Central memory CD8-positive, alpha-beta T cell (primary cell): ENCODE measurements at places on chromosomes 16 and 17.

- DNase-seq, result no peak
Measured at GRCh38 chr16:12677502-12677901, 126.2 kb downstream of the CPPED1 start.

DNA sequence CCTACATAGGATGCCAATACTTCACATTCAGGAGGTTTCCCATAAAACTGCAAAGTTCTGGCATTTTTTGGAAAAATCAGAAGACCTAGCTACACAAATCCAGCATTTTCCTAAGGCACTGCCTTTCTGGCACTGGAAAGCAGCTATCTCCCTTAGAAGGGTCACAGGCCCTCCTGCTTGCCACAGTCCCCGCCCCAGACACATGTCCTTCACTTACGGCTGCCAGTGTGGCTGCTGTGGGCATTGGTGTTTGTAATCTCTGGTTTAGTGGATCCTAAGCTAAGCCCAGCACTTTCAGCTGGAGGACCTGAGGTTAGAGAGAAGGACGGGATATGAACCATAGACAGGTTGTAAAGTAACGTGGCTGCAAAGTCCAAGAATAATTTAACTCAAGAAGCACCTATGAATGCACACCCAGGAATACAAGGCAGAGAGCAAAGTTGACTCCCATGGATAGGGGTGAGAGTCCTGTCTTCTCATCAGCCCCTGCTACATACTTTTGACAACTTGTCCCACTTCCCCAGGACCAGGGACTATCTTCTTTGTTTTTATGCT, 100.0 kb downstream of the XYLT1 start:
- DNase-seq, result no peak

DNA sequence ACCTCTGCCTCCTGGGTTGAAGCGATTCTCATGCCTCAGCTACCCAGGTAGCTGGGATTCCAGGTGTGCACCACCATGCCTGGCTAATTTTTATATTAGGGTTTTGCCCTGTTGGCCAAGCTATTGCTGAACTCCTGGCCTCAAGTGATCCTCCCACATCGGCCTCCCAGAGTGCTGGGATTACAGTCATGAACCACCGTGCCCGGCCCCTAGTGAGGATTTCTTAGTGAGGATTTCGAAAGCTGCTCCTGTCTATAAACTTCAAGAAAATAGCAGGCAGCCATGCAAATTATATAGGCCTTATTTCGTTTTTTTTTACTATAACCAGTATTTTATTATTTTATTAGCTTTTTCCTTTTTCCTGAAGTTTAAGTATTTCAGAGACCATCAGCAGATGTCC, 41.6 kb downstream of the EPN2 start:
- DNase-seq, result no peak

GRCh38 chr16:14109782-14110727, 38.9 kb downstream of the MRTFB start:
- no peak for DNase-seq

DNA sequence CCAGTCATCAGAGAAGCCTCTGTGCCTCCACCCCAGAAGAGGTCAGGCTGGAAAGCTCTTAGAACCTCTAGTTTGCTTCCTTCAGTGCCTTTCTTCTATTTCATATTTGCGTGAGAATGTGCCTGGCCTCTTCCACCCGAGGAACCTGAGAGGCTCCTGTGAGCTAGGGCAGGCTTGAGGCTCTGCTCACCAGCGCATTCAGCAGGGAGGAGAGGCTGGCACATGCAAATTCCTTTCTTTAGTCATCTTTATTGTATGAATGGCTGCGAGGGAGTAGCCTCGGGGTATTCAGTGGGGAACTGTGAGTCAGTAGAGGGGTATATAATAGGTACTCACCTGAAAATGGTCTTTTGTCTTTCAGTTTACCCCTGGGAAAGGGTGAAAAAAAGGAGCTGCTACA, 268.3 kb downstream of the ABCC12 start:
- no peak for DNase-seq

GRCh38 chr17:32609884-32610650, 123.3 kb downstream of the CDK5R1 start:
- DNase-seq, result no peak

DNA sequence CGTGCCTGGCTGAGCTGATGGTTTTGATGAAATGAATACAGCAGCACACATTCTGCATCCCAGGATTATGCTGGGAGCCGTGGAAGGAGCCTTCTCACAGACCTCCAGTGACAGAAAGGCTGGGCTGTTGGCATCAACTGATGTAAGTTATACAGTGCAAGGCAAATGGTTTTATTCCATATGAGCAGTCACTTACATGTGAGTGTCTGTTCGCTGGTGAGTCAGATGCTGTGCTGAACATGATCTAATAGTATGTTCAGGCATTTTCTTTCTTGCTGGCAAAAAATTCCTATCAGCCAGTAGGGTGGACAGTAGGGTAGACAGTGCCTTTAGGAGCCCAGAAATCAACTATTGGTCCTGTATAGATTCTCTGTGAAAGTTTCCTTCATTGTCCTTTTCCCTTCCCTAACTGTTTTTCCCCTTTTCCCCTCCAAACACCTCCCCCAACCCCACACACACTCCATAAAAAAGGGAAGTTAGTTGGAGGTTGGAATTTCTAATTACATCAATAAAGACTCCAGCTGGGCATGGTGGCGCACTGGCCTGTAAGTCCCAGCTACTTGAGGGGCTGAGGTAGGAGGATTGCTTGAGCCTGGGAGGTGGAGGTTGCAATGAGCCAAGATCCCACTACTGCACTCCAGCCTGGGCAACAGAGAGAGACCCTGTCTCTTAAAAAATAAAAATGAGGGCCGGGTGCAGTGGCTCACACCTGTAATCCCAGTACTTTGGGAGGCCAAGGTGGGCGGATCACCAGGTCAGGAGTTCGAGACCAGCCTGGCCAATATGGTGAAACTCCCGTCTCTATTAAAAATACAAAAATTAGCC, 36.2 kb downstream of the LDHD start:
- DNase-seq, result no peak

DNA sequence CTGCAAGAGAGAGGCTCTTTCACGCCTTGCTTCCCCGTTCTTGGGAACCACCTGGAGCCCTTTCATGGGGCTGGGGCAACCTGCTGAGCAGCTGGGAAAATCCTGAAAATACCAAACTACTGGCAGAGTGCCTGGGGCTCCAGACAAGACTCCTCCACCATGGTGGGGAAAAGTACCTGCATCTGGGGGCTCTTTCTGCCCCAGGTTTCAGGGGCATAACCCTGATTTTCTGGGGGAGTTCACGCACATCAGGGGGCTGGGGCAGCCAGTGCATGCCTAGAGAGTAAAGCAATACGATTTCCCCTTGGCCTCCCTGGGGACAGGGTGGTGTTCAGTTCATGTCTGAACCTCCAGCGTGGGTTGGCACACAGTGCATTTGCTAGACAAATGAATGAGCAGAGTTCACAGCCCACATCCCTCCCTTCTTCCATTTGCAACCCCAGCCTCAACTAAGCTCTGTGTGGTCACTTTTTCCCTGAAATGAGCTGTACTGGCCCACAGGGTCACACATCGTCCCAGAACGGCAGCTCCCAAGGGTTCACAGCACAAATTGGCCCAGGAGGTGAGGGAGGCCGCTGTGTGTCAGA, 5.2 kb upstream of the CDC42EP4 start:
- DNase-seq, result no peak

DNA sequence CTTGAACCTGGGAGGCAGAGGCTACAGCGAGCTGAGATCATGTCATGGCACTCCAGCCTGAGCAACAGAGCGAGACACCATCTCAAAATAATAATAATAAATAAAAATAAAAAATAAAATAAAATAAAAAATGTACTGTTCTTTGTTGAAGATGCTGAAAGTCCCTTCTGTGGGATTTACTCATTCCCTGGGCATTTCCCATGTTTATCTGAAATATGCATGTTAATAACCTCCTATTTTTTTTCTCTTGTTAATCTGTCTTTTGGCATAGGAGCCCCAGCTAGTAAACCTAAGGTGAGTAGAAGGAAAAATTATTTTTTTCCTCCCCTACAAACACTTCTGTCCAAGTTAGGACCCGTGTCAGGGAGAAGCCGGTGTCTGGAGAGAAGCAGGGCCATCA, 34.4 kb downstream of the TMEM92 start:
- DNase-seq, result no peak

DNA sequence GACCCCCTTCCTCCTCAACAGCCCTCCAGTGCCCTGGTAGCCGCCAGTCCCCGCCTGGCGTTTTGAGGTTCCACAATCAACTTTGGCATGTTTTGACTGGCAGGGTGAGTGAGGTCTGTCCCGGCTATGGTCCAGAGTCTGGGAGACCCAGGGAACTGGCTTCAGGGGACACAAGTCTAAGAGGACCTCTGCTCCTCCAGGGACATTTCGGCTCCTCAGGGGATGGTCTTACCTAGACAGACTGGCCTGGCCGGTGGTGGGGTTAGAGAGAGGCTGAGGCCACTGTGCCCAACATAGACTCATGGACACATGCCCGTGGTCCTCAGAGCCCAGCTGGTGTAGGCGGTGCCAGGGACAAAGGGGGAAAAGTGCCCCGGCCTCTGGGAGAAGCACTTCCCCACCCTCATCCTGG, 2.2 kb downstream of the TMC8 start:
- DNase-seq, result no peak

- no peak for DNase-seq
Measured at GRCh38 chr16:18836702-18837101, 35.4 kb upstream of the ARL6IP1 start.

DNA sequence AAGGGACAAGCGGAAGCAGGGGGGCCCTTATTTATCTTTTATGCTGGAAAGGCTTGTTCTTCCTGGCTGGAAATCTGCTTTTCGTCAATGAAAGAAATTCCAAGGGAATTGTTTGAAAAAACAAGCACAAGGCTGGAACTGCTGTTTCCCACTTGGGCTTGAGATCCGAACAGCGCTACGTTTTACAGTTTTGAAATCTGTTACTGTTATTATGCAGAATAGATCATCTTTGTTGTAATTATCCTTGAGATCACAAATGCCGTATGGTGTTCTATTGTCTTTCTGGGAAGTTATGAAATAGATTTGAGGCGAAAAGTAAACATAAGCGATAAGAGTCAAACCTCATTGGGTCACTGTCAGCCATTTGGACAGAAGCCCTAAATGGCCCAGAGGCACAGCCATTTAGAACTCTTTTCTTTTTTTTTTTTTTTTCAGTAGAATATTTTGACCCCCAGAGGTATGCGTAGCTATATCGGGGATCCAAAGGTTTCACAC, 223.3 kb downstream of the IRX3 start:
- no peak for DNase-seq

DNA sequence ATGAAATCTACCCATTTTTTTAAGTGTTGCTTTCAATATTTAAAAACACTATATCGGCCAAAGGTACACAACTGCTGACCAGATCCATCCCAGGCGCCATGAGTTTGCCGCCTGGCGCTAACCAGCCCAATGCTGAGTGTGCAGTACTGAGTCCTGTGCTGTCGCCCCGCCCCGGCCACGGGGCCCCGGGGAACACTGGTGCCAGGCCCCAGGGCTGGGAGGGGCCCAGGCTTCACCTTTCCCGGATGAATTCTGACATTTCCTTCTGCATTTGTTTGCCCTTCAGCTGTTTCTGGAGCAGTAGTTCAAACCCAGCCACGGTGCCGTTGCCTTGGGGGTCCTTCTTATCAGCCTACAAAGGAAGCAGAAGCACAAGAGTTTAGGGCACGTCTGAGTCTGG, 37.8 kb upstream of the RCVRN start:
- DNase-seq, result no peak

DNA sequence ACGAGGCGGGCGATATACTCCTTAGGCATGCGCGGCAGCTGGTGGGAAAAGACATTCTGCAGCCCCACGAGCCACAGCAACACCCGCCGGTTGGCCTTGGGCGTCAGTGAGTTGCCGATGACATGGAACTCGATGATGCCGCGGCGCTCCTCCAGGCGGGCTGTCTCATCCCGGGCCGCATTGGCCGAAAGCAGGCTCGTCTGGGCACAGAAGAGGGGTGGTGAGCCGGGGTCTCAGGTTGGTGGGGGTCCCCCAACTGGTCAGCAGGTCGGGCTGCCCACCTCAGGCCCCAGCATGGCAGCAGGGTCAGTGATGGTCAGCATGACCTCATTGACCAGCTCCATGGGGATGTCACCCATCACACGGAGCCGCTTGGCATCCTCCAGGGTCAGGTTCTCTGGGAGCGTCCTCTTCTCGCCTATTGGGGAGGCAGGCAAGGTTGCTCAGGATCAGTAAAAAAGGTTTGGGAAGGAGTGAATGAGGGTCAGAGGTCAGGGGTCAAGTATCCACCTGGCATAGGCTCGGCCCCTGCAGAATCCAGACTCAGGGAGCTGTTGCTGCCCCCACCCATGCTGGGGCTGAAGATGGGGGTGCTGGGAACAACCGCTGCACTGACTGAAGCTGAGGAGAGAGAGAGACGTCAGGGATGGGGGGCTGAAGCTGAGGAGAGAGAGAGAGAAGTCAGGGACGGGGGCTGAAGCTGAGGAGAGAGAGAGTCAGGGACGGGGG, 3.6 kb downstream of the KAT2A start:
- DNase-seq, result no peak

- no peak for DNase-seq
Measured at GRCh38 chr17:79830763-79831264, 8.4 kb downstream of the CBX4 start.

- no peak for DNase-seq
Measured at GRCh38 chr16:25030420-25031131, 15.4 kb upstream of the ARHGAP17 start.

- no peak for DNase-seq
Measured at GRCh38 chr17:30357476-30357875, 21.3 kb upstream of the CPD start.

- DNase-seq, result no peak
Measured at GRCh38 chr17:19244781-19245180, 7.6 kb downstream of the EPN2 start.

DNA sequence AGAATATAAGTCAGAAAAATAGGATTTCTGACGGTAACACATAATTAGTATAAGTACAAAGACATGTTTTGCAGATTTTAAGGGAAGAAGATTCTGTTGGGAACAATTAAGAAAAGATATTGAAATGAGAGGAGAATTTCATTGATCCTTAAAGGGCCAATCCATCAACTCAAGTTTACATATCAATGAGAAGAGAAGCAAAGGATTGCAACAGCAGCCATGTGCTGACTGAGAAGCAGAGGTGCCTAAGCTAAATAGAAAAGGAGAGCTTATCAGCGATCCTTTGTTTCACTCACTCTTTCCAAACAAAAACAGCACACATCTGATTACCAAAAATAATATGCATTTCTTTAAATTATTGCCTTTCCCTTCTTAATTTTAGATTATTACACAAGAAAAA, 94.6 kb downstream of the ITFG1 start:
- DNase-seq, result no peak

- no peak for DNase-seq
Measured at GRCh38 chr16:7688811-7689210, 356.2 kb downstream of the RBFOX1 start.

- DNase-seq, result no peak
Measured at GRCh38 chr17:66076546-66077190, 115.3 kb downstream of the CEP112 start.

- DNase-seq, result no peak
Measured at GRCh38 chr16:47916266-47916665, 239.5 kb downstream of the ABCC12 start.

DNA sequence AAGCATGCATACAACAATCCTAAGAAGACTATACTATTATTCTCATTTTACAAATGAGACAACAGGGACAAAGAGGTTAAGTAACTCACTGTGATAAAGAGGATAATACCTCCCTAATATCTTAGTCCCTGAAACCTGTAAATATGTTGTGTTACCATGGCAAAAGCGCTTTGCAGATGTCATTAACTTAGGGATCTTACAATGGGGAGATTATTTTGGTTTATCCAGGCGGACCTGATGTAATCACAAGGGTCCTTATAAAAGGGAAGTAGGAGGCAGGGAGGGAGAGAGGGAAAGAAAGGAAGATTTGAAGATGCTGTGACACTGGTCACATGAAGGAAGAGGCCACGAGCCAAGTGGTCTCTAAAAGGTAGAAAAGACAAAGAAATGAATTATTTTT, 164.7 kb downstream of the CNTNAP4 start:
- no peak for DNase-seq
